ENCODE measurements at places on chromosomes 6 and 20.
A peak's percentile ranks its signal among the peaks of the same experiment; 100 is the strongest.

DNA sequence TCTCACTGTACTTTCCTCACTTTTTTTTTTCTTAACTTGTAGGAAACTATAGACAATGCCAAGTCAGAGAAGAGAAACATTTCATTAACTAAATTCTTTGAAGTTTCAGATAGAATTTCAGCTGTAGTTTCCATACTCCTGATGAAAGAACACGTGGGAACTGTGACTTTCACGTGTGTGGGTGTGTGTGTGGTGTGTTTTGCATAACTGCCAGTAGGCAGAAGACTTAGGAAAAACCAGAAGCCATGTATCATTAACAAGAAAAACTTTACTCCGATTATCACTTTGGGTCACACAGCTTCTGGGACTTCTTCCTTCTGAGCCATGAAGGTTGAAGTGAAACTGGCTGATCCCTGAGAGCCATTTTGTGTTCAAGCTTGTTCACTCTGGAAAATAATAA is 483.3 kb downstream of the TFAP2B start:
- no peak for DNase-seq

DNA sequence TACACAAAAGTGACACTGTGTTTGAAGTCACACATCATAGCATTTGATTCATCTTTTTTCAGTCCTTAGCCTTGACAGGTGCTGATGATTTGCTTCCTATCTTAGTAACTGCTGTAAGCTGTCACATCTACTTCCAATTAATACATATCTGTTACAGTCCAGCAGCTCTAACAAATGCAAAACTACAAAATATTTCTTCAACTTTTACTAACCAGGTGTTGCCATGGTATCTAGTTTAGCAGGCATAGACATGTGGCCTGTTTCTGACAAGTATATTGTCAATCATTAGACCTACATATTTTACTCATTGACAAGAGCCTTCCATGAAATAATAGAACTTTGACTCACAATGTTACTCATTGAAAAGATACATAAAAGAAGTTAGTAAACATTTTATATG is 1159.7 kb downstream of the GRIK2 start:
- DNase-seq: no peak

DNA sequence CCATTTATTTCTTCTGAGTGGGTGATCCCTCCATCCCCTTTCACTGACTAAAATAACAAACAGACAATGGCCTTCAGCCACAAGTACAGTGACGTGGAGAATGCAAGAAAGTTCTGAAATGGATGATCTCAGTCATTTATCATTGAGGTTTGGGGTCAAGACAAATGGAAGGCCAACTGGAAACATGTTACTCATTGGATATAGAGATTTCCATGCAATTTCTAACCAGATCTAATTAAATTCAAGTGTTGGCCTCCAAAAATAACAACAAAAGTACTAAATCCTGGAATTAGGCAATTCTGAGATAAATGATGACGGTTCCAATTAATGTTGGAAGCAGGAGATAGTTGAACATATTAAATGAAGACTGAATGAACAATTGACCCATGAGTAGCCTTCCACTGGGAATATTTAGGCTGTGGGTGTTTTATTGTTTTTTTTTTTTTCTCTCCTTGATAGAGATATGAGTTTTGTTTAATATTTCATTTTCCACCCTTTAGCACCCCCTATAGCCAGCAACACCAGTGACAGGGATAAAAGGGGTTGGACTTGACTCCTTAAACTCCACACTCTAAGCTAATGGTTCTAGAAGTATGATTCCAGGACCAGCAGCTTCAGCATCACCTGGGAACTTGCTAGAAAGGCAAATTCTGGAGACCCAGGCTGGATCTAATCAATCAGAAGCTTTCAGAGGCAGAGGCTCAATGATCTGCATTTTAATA is 112.8 kb downstream of the BCAS1 start:
- DNase-seq: no peak

DNA sequence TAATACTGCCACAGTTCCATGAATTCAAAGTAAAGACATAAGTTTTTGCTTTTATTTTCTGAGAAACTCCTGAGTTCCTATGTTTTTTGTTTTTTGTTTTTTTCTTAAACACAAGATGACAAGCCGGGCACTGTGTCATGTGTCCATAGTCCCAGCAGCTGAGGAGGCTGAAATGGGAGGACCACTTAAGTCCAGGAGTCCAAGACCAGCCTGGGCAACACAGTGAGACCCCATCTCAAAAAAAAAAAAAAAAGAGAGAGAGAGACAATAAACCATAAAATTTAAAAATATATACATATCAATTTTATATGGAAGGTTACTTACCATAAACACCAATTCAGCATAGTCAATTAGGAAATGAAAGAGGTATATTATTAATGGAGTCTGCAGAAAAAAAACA is 31.9 kb downstream of the PIGU start:
- DNase-seq: no peak

- DNase-seq: no peak
These were observed 13.1 kb downstream of the ACSS1 start for GRCh38 chr20:25044660-25045342.

DNA sequence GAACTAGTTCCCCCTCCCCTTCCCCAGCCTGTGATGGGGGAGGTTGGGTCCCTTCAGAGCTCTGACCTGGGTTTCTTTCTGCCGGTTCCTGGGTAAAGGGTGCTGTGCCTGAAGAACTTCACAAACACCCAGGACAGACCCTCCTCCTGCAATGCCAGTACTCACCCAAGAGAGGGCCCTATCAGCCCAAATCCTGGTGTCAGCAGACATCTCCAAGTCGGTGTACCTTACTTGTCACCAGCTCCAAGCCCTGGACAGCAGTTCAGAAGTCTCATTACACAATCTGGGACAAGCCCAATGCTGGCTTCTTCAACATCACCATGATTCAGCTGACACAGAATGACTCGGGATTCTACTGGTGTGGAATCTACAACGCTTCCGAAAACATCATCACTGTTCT is 467 bp downstream of the TREML4 start:
- no peak for DNase-seq

GRCh38 chr20:41196653-41197225 is 59.4 kb downstream of the PLCG1 start:
- DNase-seq: no peak

DNA sequence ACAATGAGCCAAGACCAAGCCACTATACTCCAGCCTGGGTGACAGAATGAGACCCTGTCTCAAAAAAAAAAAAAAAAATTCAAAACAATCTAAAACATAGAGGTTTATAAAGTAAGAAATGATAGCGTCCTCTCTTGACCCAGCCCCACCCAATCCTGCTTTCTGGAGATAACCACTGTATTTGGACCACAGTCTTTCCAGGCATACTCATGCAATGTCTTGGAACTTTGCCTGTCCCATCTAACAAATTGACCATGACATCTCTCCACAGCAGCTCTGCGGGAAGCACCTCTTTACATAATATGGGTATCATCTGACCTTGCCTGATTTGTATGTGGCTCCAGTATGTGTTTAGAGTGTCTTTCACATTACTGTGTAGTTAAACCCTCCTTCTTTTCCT is 9.1 kb upstream of the SHLD1 start:
- DNase-seq: no peak

DNA sequence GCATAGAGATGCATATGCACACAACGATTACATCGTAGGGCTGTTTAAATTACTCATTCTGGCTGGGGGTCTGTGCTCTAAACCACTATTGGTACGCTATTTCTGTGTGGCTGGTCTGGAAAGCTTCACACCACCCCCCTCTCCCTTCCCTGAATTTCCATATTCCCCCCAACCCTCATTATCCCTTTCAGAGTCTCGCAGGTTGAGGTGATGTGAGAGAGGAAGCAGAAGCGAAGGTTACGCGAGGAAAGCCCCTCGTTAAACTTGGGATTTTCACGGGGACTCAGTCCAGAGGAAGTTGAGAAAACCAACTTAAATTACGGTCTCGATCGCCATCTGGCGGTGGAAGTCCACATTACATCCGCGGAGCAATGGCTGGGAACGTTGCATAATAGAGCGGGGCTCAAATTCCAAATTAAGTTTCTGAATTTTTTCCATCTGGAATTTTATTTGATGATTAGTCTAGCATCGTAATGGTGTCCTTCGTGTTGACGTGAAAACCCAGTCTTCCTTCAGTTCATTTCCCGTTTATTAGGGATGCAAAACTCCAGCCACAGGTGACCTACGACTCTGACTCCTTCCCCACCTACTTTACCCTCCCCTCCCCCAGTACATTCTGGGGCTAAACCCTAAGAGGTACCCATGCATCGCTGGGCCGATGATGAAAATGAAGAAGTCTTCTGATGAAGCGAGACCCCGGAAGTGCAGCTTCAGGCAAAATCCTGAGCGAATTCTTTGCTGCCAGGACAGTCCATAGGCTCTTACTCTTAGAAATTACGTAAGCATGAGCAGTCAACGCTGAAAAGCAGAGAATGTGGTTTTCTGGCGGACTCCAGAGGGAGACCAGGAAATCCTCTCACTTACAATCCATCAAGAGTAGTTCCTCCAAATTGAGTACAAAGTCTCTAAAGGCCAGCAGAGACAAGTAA is 19.7 kb downstream of the HLA-DOB start:
- peak; percentile 4 for DNase-seq

DNA sequence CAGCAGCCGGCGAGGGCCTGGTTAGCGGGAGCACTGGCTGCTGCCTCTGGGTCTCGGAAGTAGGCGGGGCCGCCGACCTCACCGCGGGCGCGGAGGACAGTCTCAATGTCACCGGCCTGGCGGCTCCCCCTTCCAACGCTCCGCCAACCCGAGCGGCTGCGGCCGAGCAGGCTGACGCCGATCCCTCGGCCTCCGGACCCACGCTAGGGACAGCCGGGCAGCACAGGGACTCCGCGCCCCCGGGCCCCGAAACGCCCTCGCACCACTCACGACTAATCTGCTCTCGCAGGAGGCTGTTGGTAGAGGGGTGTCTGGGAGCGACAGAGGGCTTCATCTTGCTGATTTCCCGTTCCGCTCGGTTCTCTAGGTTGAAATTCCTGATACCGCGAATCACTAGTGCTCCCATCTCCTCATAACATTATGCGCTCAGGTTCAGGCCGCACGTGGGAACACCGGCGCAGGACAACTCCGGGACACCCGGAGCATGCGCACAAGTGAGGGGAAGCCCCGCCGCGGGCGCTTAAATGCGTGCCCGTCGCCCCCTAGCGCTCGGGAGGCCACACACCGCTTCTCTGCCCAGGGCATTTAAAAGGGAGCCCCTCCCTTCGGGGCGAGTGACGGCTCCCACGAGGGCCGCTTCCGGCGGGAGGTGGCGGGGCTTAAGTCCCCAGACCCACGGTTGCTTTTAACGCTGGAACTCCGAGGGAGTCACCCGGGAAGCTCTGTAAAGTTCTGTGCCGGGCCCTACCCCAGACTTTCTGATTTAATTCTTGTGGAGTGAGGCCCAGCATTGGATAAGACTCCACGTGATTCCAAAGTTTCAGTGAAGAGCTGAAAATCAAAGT is at the start of gene NDUFAF4:
Gene NDUFAF4, minus strand, starts transcription at position 496 of the 845 bp plus-strand sequence. Its CDS starts 90 bp downstream, at position 406.
- DNase-seq: peak; percentile 74

- no peak for DNase-seq
These were observed 173.0 kb downstream of the NFATC2 start for GRCh38 chr20:51369503-51369902.

DNA sequence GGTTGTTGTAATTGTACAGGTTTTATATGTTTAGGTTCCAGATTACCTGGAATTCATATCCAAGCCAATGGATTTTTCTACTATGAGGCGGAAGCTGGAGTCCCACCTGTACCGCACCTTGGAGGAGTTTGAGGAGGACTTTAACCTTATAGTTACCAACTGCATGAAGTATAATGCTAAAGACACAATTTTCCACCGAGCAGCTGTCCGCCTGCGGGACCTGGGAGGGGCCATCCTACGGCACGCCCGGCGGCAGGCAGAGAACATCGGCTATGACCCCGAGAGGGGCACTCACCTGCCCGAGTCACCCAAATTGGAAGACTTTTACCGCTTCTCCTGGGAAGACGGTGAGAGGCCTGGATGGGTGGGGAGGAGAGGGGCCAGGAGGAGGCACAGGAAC is 13.6 kb downstream of the BRPF3 start:
- no peak for DNase-seq

- no peak for DNase-seq
These were observed 173.0 kb downstream of the SOD2 start for GRCh38 chr6:159520002-159520401.
